ENCODE measurements at places on chromosomes 13 and 19.

DNA sequence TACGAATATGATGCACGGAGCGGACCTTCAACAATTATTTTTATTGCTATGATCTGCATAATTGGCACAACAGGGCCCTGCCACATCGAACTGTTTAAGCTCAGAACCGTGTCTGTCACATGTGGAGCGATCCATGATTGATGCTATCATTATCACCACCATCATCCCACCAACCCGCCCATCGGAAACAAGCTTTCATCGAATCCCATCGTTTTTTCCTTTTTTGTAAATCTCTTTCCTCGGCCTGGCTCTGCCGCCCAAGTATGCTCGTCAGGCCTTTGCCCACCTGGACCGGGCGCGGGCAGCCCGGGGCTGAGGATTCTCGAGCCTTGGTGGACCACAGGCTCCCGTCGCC lies 533 bp upstream of the DCAF15 start:
- no peak for DNase-seq

DNA sequence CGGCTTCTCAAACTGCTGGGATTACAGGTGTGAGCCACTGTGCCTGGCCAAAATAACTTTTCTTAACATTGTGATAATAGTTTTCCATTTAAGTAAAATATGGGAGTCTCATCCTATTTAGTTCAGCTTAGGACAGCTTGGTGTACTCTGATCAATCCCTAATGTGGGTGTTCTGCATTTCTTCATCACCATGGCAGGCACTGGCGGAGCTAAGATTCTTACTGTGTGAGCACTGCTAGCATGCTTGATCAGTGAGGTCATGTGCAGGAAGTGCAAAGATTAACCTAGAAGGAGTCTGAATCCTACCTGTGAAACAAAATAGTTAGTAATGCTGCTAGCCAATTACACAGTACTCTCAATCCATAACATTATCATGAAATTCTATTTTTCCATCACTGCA lies 1684.2 kb upstream of the SLC10A2 start:
- DNase-seq, result no peak

GRCh38 chr13:111389621-111390521 lies 69.4 kb downstream of the TEX29 start:
- no peak for DNase-seq

DNA sequence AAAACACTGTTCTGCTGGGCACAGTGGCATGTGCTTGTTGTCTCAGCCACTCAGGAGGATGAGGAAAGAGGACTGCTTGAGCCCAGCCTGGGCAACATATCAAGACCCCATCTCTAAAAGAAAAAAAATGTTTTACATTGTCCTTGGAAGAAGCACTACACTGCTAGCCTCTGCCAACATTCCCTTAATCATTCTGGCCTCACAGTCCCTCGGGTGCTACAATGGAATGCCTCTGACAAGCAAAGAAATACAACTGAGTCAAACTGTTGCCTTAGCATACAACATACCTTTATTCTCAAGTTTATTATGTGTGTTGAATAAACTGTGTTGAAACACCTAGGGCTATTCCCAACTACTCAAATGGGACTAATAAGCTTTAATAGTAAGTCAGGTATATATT lies 56.1 kb downstream of the PSPC1 start:
- no peak for DNase-seq

DNA sequence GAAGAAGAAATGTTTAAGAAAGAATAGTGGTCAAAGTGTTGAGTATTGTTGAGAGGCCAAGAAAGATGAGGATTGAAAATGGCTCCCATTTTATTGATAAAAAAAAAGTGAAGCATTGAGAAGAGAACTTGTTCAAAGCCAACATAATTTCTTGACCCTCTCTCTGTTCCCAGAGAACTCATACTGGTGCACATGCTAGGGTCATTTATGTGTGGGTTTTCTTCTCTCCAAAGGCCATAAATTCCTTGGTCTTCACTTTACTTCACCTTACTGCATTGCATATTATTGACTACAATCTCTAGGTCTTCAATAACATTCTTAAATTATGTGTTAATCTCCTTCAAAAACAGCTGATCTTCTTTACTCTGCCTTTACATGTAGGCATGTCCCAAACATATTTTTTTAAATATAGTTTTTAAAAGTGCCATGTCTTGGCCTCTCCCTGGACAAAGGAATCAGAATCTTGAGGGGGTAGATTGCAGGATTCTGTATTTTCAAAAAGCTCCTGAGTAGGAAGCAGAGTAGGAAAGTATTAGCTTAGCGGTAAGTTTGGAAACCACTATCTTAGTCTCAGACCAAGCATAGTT lies 1.8 kb upstream of the FNDC3A start:
- DNase-seq, result no peak

- DNase-seq, result no peak
These were observed 13.4 kb downstream of the TECR start for GRCh38 chr19:14542711-14543328.

GRCh38 chr13:32159137-32159869 lies 127.7 kb downstream of the FRY start:
- DNase-seq, result no peak

- DNase-seq, result no peak
These were observed 64.8 kb upstream of the KCTD15 start for GRCh38 chr19:33731881-33732280.

- no peak for DNase-seq
These were observed 91.1 kb downstream of the RAB20 start for GRCh38 chr13:110470272-110471009.

GRCh38 chr13:103100830-103101229 lies 34.6 kb upstream of the SLC10A2 start:
- DNase-seq, result no peak

- no peak for DNase-seq
These were observed 137.3 kb upstream of the SERP2 start for GRCh38 chr13:44236370-44236769.

- DNase-seq, result no peak
These were observed 34.9 kb upstream of the METTL21C start for GRCh38 chr13:102729560-102730270.

GRCh38 chr19:7870571-7871436 lies 3.4 kb downstream of the PRR36 start:
- DNase-seq, result no peak

GRCh38 chr13:36293497-36293896 lies 4.1 kb downstream of the CCDC169 start:
- DNase-seq, result no peak

- peak; percentile 46 for DNase-seq
These were observed 31.7 kb downstream of the IER2 start for GRCh38 chr19:13181747-13182388.

GRCh38 chr19:49843265-49843664 lies 7.7 kb upstream of the PTOV1 start:
- DNase-seq, result no peak

GRCh38 chr19:41531438-41532311 lies 44.3 kb upstream of the CEACAM21 start:
- DNase-seq, result peak; percentile 68

DNA sequence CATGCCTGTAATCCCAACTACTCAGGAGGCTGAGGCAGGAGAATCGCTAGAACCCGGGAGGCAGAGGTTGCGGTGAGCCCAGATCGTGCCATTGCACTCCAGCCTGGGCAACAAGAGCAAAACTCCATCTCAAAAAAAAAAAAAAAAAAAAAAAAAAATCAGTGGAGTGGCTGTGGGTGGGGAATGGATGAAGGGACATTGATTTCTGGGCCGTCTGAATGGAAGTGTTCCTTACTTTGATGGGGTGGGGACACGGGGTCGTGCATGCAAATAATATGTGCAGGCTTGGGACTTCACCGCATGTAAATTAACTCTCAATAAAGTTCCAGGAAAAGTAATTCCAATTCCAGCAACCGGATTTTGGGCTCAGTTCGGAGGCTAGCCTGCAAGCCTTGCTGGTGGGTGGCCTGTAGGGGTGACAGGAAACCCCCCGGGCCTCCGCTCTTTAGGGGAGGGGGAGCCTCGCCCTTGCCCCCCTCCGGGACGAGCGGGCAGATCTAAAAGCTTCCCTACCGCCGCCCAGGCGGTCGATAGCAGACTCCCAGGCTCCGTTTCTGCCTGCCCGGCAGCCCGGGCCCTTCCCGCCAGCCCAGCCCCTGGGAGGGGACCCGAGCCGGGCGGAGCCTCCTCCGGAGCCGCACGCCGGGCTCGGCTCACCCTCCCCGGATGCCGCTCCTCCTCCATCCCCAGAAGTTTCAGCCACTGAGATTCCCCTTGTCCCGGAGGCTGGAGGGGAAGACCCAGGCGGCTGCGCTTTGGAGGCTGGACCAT lies 48.0 kb upstream of the ADGRE5 start:
- no peak for DNase-seq

DNA sequence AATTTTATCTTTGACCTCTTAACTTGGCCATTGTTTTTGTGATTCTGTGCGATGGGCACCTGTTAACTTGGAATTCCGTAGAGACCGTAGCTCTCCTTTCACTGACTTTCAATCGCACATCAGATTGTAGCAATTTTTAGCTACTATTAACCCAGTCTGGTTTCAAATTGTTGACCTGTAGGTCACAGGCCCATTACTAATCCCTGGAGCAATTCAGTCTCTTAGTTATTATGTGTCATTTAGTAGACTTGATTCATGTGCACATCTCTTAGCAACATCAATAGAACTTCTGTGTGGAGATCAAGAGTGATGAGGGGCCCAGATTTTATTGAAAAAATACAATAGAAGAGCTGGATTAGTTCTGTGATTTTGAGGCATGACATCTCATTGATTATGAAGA lies 549.6 kb upstream of the SLC10A2 start:
- no peak for DNase-seq

GRCh38 chr19:5132206-5132560 lies 163.3 kb downstream of the KDM4B start:
- no peak for DNase-seq

GRCh38 chr19:4181053-4181508 lies 1.3 kb downstream of the SIRT6 start:
- DNase-seq, result no peak

DNA sequence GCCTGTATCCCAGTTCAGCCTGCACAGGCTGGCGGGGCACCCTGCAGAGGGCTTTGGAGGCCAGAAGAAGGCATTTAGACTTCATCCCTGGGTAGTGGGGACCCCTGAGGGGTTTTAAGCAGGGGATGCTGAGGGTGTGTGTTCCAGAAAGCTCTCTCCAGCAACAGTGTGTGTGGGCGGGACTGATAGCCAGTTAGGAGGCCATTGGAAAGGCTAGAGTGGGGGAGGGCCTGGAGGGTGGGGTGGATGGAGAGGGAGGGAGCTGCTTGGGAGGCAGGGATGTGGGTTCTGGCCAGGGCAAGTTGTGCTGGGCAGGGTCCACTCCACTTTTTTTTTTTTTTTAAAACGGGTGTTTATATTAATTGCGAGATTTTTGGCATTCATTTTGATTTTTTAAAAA lies 28.3 kb downstream of the LYL1 start:
- DNase-seq, result no peak

DNA sequence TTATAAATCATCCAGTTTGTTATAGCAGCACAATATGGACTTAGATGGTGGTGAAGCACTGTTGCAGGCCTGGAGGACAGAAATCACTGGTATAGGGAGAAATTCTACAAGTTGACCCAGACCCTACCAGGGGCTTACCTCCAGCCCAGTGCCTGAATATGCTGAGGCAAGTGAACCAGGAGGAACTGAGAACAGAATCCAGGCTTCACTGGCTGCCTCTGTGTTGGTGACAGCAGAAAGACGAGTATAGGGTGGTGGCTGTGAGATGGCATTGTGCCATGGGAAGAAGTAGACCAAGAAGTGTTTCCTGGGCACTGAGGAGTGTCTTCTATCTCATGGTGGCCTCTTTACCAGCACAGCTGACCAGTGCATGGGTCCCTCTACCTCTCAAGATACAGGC lies 15.9 kb upstream of the EID2 start:
- no peak for DNase-seq

DNA sequence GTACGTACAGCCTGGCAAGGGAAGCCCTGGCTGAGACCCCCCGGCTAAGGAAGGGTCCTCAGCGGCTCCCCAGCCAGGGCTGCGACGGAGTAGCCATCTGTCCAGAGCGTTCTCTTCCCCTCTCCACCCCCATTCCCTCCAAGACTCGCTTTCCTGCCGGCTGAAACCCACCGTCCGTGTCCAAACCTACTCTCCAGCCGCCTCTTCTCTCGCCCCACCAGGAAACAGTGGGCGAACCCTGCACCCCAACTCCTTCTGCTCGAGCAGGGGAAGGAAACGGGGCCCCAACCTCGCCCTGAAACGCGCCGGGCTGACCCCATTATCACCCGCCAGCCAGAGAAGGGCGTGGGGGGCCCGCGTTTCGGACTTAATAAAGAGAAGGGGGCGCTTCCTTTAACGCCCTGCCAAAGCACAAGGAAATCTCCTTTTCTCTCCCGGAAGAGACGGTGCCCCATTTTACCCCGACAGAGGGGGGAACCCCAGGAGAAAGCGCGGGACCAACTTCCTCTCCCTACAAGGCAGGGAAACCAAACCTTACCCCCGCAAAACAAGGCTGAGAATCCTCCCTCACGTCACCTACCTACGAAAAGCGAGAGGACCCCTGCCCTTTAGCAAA lies 2.5 kb downstream of the ZC3H4 start:
- peak; percentile 30 for DNase-seq

DNA sequence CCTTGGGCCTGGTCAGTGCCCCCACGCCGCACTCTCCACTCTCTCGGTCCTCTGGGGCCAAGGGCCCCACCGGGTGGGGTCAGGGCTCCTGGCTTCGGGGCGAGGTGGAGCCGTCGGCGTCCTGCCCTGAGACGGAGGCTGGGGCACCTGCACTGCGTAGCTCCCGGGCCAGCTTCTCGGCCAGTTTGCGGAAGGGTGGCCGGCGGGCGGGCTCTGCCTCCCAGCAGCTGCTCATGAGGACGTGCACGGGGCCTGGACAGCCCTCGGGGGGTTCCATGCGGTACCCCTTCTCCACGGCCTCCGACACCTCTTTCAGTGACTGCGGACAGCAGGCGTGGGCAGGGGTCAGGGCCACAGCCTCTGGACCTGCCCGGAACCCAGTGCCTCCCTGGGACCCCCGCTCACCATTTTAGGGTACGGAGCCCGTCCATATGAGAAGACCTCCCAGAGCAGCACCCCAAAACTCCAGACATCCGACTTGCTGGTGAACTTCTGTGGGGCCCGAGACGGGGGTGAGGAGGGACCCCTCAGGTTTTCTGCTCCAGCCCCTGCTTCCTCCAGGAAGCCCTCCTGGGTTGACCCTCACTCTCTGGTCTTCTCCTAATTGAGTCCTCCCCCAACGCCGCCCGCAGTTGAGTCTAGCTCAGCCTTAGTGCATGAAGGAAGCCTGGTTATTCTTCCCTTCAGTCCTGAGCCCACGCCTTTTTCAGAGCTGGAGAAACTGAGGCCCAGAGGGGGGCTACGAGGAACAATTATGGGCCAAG lies 6.3 kb upstream of the RAX2 start:
- no peak for DNase-seq

DNA sequence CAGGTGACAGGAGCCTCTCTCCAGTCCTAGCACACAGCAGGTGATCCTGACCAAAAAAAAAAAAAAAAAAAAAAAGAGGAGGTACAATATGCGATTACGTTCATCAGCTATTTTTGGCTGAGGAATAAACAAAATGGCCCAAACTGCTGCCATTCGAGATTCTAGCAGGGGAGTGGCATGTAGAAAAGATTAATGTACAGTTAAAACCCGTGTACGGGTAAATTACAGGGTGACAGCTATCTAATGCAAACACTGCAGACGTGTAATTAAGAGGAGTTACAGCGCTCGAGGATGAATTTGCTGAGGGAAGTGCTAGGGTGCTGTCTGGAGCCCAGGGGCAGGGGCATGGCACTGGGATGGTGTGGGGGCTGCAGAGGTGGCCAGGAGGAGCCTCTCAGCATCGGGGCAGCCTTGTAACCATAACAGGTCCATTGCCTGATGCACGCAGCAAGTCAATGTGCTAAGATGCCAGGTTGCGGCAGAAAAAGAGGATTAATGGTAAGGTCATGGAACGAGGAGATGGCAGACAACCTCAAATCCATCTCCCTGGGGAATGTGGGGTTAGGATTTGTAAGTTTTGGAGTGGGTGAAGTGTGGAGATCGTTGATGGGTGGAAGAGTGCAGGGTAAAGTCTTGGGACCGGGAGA lies 17.4 kb downstream of the CHST8 start:
- DNase-seq, result no peak

Measured in stimulated activated CD8-positive, alpha-beta memory T cell treated with anti-CD3 and anti-CD28 coated beads, Interleukin-12 subunit alpha, Interleukin-12 subunit beta, amount 100 ng/mL, for 4 hours (primary cell).